ENCODE measurements at places on chromosomes 5 and 9.

- no peak for DNase-seq
Measured at GRCh38 chr9:27353166-27353473, 56.2 kb upstream of the EQTN start.

- DNase-seq = no peak
Measured at GRCh38 chr9:98328770-98329169, 73.3 kb upstream of the TBC1D2 start.

GRCh38 chr9:134950386-134951210 lies 32.9 kb upstream of the FCN1 start:
- DNase-seq = no peak

GRCh38 chr9:121237916-121238315 lies 30.0 kb upstream of the GSN start:
- no peak for DNase-seq

DNA sequence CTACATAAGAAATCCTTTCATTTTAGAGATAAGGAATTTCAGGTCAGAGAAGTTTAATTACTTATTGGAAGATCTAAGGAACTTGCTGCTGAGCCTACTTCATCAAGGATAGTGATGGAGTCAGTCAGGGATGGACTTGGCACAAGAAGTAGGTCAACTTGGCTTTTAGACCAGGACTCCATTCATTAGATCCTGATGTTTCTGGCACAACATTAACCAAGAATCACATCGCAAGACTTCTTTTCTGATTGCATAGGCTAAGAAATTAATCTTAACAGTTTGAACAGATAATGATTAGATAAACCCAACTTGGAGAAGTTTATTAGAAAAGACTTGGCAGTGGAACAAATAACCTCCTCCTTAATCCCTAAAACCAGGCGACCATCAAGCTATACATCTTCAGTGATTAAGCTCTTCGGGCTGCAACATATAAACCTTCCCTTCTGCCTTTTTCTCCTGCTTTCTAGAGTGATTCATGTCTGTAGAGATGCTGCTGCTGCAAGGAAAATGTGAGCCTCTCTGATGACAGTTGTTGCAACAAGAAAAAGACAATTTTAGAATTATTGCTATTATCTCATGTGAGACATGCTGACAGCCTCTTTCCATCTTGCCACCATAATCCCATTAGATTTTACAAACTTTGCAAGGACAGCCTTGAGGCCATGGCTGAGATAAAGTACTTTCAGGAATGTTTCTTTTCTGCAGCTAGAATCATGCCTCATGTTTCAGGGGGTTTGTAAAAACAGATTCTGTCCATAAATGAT lies 207.9 kb upstream of the SLC27A6 start:
- DNase-seq = no peak

DNA sequence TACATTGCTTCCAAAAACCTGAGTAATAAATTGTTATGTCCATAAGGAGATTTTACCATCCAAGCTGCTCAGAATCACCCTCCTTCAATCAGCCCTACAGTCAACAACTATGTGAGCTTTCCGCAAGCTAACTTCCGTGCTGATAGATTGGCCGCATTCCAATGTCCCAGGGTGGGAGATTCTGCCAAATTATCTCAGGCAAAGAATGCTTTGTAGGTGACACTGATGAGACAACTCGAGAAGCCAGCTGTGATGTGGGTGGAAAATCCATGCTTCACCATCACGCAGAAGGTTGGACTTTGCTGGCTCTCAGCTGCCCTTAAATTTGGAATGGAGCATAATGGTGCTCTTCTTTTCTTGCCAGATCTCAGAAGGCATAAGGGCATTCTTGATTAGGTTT lies 44.9 kb upstream of the HCN1 start:
- no peak for DNase-seq

- no peak for DNase-seq
Measured at GRCh38 chr5:171986772-171987171, 19.7 kb downstream of the FBXW11 start.

DNA sequence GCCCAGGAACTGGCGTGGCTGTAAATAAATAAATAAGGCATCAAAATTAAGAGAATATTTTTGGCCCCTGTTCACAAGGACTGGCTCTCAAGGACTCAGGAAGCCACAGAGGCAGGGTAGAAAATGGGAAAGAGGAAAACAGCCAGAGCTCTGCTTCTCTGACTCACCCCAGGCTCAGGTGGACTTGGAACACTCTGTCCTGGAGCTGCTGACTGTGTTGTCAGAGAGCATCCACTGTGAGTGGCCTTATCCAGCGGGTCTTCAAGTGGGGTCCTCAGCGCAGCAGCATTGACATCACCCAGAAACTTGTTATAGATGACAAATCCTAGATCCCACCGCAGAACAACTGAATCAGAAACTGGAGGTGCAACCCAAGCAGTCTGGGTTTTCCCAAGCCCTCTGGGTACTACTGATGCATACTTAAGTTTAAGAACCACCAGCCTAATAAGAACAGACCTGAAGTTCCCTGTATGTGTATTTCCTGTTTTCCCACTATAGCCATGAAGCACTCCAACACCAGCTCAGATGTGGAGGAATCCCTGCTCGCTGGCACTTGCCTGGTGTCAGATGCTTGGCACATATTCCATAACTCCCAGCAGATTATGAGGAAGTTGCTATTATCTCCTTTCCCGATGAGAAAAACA lies 20.5 kb downstream of the ADRA1B start:
- DNase-seq = no peak

- DNase-seq = no peak
Measured at GRCh38 chr5:39943811-39944210, 519.0 kb upstream of the DAB2 start.

- DNase-seq = no peak
Measured at GRCh38 chr5:112865128-112865527, 4.0 kb downstream of the SRP19 start.

- no peak for DNase-seq
Measured at GRCh38 chr9:112328545-112328944, 4.9 kb downstream of the PTBP3 start.

DNA sequence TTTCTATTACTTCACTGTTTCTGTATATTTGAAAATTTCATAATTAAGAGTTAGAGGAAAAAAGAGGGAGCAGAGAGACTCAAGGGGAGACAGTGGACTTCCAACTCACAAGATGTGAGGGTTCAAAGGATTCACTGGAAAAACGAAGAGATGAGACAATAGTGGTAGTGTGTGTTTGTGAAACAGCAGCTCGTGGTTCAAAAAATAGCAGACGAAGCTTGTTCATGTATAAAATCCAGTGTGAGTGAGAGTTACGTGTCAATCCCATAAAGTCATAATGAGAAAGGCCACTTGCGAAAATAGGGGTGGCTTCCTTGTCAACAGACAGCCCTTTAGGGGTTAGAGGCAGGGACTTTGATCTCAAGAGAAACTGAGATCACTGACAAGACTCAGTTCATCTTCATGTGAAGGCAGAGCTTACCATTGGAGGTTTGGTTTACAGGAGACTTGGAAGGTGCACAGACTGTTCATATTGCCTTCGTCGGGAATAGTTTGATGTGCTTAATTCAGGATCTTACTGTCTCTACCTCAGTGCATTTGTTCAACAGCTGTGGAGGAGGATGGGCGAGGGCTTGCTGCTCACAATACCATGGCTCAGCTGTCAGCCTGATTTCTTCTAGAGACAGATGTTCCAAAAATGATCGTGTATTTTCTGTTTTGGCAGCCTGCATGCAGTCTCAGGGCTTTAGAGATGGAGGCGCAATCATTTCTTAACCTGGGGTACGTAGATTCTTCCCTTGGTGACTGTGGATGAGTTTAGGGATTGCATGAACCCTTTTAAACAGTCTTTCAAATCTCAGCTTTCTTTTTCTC lies 105.7 kb upstream of the KLF9 start:
- no peak for DNase-seq

GRCh38 chr9:136643596-136644342 lies 18.9 kb upstream of the EGFL7 start:
- no peak for DNase-seq
